ENCODE measurements at places on chromosomes 12 and 14.

- DNase-seq, result no peak
These were observed 98.3 kb upstream of the ESRRB start for GRCh38 chr14:76277586-76278130.

DNA sequence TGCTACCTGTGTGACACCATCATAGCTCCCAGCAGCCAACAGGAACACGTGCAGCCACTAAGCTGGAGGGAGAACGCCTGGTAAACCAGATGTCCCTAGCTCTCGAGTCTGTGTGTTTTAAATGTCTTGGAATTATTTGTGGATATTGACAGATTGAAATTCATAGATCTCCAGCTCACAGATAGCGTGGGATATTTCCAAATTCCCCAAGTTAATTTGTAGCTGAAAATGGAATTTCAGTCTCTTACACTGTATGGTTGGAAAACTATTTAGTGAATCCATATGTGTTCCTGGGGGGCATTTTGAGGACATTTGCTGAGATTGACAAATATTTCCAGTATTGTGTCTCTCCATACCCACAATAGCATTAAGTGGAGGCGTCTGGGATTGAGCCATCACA, 618.6 kb upstream of the TMEM132C start:
- no peak for DNase-seq

- no peak for DNase-seq
These were observed 36.6 kb upstream of the CIT start for GRCh38 chr12:119913536-119914330.

GRCh38 chr12:81249976-81250375, 172.1 kb downstream of the ACSS3 start:
- DNase-seq, result no peak

DNA sequence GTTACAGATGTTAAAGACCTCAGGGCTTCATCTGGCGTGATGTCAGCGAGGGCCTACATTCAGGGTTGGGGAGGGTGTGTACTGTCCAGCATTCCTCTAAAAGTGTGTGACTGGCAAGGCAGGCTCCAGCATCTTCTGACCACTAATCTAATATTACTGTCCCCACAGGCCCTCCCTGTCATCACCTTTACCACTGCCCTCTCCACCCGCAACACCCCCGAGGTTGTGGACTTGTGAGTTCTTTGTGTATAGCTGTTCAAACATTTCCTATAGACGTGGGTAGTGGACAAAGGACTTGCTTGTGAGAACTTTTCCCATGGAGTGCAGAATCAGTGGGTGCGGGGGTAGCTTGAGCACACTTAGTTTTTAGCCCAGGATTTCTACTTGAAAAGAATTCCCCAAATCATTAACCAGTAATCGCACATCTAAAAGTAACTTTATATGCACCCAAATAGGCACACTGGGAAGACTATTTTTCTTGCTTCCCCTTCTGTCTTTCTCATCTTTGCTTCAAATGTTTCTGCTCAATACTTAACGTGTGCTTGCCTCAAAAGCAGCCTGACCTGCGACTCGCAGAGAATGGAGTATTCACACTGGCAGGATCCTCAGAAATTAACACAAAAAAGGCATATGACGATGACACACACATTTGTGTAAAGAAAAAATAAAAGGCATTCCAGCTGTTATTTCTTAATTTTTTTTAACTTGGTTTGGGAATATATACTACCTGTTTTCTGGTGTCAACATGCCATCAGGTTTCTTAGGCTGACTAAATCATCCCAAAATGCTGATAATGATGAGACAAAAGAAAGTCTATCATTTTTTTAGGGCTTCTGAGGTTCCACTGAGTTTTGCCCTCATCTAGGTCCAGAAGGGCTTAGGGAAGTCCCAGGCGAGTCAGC, 158.4 kb upstream of the HIF1A start:
- DNase-seq, result no peak

- no peak for DNase-seq
These were observed 5.5 kb downstream of the RAN start for GRCh38 chr12:130877333-130877732.

DNA sequence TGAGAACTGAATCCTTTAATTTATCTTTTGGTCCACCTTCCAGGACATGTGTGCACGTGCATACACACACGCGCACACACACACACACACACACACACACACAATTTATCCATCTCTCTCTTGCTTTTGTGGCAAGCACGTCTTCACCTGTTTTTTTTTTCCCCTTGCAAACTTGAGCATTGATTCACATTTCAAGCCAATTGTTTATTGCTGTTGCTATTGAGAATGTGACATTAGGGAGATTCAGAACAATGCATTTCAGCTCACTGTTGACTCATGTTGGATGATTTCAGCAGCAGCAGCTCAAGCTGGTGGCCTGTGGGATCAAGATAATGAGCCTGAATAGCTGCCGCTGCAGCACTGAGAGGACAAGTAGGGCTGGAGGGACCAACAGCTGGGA, 128.9 kb downstream of the SNAPC1 start:
- DNase-seq, result peak; percentile 2

GRCh38 chr12:3218228-3219171, 141.3 kb downstream of the TSPAN9 start:
- DNase-seq, result peak; percentile 85

DNA sequence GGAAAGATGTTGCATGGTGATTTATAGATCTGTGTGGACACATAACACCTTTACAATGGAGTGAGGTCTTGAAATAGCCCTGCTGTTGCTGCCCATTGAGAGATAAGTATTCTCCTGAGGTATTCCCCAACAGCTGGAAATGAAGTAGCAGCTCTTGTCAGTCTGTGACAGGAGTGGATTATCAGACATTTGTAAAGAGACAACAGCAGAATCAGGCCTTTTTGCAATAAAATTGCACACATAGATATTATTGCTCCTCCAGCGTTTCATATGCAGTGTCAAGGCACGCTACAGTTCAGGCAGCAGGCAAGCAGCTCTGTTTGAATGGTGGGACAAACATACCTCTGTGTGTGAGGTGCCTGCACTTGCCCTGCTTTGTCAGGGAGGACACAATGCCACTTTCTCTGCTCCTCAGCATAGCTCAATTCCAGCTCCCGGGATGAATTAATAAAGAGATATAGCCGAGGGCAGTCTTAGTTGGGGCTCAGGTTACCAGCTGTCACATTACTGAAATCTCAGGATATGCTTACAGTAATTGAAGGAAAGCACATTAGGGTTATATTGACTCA, 49.4 kb downstream of the BICD1 start:
- DNase-seq, result no peak

- DNase-seq, result peak; percentile 15
These were observed 222.1 kb downstream of the SYT1 start for GRCh38 chr12:79086541-79087296.

DNA sequence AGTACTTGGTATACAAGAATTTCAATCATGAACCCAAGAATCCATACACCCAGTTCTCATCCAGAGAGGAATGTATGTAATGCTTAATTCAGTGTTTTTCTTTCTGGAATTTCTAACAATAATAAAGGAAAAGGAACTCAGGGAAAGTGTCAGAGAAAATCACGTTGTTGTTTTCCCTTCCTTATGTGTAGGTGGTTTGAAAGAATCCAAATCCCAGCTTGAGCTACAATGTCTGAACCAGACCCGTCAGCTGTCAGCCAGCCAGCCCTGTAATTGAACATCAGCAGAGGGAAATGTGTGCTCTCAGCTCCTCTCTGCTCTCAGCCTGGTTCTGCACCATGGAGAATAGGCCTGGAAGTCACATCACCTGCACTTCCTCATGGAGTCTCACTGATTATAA, 126.5 kb downstream of the TMEM30B start:
- DNase-seq, result no peak

GRCh38 chr14:63457498-63457897, 85.7 kb downstream of the PPP2R5E start:
- DNase-seq, result no peak

DNA sequence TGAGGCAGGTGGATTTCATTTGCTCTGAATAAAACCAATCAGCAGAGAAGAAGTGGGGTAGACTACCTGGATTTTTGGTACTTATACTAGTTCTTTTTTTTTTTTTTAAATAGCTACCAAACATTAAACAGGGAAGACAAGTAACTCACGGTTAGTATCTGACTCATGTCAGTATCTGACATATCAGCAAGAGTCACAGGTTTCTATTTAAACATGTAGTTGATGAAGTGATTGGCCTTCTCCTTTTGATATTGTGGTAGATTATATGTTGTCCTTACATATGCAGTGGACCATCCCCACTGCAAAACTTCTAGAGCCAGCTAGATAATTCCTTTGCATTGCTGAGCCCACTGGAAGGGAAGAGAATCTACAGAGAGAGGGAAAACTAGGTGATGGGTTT, 208.0 kb downstream of the ANO6 start:
- no peak for DNase-seq

- no peak for DNase-seq
These were observed at the start of gene KIF26A for GRCh38 chr14:104138098-104138717. TSS of gene KIF26A (plus strand) at chr14:104138587. CDS start at chr14:104138723, 136 bp downstream.

GRCh38 chr12:114265036-114265435, 140.9 kb downstream of the TBX5 start:
- DNase-seq, result peak; percentile 33

- peak; percentile 76 for DNase-seq
These were observed 4.5 kb downstream of the DCN start for GRCh38 chr12:91178139-91178561.

GRCh38 chr14:81289516-81289915, 68.8 kb upstream of the GTF2A1 start:
- DNase-seq, result no peak

- no peak for DNase-seq
These were observed 28.4 kb upstream of the AP4S1 start for GRCh38 chr14:30996892-30997659.

DNA sequence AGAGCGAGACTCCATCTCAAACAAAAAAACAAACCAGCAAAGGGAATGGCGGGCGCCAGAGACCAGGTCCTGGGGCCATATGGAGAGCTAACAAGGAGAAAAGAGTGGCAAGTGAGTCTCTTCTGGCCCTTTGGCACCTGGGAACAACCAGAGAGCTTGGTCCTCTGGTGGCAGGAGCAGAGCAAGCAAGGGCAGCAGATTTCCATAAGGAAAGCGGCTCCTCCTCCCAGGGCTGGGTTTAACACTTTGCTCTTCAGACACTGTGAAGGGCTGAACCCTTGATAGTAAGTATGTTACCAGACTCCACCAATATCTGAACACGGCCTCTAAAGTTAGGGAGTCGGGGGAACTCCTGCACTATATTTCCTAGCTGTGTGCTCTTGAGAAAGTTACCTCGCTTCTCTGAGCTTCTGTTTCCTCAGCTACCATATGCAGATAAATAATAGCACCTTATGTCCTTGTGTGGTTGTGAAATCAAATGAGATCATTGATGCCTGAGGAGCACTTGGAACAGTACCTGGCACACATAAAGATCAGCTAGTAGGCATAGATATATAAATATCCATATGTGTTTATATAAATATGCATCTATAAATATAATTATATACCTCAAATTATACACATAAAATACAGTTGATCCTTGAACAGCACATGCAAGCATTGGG, 33.4 kb upstream of the PLEKHG6 start:
- DNase-seq, result no peak

DNA sequence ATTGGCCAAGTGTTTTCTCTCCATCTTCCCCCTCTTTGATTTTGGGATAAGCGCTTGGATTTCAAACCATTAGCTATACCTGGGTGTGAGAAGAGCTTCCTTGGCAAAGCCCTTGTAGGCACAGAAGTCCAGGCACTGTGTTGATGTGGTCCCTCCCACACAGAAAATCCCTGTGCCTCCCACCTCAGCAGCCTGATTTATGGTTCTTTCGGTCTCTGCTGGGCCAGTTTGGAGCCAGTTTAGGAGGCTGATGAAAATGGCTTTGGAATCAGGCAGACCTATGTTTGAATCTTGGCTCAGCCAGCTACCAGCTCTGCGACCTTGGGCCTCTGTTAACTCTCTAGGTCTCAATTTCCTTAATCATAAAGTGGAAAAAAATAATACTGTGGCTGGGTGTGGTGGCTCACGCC, 9.6 kb upstream of the IFT81 start:
- no peak for DNase-seq

- DNase-seq, result no peak
These were observed 11.4 kb downstream of the CEP128 start for GRCh38 chr14:80930095-80930494.

DNA sequence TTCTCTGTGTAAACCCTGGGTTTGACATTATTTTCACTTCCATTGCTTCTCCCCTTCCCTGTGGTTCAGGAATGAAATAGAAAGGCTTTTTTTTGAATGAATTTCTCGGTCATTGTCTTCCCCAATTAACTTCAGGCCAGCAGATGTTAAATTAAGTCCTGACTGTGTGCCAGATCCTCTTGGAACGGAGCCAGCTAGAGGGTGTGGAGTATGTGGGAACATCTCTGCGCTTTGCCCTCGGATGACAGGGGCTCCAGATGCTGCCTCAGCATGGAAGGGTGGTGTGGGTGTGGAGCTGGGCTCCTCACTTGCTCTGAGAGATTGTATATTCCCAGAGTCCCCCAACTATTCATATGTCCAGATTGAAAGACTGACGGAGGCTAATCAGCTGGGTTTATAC, 13.1 kb downstream of the KRT85 start:
- DNase-seq, result no peak

DNA sequence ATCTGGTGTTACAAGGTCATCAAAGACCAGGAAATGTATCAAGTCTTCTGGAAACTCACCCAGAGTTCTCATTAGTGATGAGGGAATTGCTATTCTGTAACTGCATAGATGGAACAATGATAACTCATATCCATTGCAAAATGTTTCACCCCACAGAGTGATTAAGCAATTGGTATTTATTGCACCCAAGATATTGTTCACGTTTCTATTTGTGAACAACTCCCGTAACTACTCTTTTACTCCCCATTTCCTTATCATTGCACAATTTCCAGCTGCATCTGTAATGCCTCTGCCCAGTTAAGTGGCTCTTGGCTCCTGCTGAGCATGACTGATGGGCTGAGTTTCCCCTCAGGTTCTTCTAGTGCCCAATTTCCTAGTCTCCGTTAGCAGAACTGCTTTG, 108.7 kb upstream of the PRICKLE1 start:
- peak; percentile 78 for DNase-seq

DNA sequence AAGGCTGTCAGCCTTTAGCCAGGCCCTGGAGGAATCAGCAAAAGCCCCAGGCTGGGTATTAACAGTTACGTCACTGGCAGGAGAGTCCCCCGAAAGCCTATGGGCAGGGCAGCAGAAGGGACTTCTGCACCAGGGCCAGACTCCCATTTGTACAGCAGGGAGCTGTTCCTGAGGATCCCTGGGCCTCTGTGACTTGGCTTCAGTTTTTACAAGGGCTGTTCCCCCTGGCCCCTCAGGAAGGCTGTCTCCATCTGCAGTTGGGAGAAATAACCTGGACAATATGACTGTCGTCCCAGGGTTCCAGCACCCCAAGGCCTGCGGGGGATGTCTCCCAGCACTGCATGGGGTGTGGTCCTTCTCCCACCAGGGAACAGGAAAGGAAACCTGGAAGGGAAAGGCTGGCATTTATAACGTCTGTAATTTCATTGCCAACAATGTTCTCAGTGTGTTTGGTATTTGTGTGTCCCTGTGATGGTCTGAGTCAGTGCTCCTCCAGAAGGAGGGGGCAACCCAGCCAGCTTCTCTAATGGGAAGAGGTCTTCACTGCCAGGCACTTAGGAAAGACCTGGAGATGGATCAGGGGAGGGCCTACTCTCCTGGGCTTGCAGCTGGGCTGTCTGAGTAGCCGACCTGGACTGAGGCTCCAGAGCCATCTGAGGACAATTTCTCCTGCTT, 42.4 kb downstream of the ERH start:
- peak; percentile 91 for DNase-seq

GRCh38 chr12:124555168-124556073, 12.0 kb downstream of the NCOR2 start:
- DNase-seq, result no peak

- peak; percentile 56 for DNase-seq
These were observed 622.3 kb downstream of the C12orf50 start for GRCh38 chr12:87406926-87407325.

- DNase-seq, result no peak
These were observed 4.6 kb upstream of the SBNO1 start for GRCh38 chr12:123369229-123369628.
